ENCODE measurements at places on chromosomes 12 and 14.
A peak's percentile ranks its signal among the peaks of the same experiment; 100 is the strongest.

- DNase-seq, result no peak
These were observed 174.2 kb upstream of the SLC38A2 start for GRCh38 chr12:46546634-46547273.

DNA sequence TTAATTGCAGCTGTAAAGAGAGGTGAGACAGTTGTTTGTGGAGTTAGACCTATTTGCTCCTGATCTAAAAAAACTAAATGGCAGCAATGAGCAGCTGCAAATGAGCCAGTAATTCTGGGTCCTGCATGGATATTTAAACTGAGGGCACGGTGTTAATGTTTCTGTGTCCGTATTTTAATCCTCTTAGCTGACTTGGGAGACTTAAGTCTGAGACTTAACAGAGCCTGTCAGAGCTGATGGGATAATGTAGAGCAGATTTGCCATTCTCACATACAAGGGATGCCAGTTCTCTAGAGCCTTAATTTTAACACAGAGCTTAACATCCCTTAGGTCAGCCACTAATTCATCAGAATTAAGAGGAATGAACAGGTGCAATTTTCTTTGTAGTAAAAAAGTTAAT lies 178.6 kb upstream of the PDE3A start:
- DNase-seq, result no peak

GRCh38 chr14:77025744-77026165 lies 2.8 kb downstream of the IRF2BPL start:
- DNase-seq, result no peak

GRCh38 chr12:64625243-64626077 lies 15.2 kb downstream of the RASSF3 start:
- peak; percentile 52 for DNase-seq

GRCh38 chr14:31717294-31718085 lies 156.3 kb downstream of the NUBPL start:
- no peak for DNase-seq

GRCh38 chr12:4438834-4439596 lies 6.6 kb downstream of the FGF6 start:
- DNase-seq, result peak; percentile 33

GRCh38 chr12:49201595-49202295 lies 12.9 kb upstream of the TUBA1A start:
- no peak for DNase-seq

All from globus pallidus (tissue), 1 donor.